Left colon (tissue), 2 donors: ENCODE measurements at places on chromosomes 3 and 15. TPM values are rescaled to one million over a fixed set of nuclear protein-coding genes. Genes with fewer than 3 reads are reported as not detected.

DNA sequence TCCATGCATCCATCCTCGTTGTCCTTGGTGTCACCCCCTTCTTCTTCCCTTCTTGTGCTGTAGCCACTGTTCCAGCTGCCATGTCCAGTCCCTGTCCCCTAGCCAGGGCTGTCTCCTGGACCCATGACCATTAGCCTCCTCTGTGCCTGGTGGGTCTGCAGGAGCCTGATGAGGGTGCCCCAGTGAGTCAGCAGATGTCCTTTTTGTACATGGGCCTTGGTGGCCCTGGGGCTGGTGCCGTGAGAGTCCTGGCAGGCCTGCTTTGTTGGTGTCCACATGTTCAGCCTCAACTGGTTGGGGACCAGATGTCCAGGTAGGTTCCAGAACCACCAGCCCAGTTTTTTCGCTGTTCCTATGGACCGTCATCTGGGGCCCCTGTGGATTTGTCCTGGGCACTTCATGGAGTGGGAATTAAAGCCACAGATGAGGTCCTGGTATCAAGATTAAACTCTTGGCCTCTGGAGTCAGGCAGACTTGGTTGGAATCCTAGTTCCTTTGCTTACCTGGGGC lies 66.1 kb downstream of the FBLN2 start:
- no peak for DNase-seq

DNA sequence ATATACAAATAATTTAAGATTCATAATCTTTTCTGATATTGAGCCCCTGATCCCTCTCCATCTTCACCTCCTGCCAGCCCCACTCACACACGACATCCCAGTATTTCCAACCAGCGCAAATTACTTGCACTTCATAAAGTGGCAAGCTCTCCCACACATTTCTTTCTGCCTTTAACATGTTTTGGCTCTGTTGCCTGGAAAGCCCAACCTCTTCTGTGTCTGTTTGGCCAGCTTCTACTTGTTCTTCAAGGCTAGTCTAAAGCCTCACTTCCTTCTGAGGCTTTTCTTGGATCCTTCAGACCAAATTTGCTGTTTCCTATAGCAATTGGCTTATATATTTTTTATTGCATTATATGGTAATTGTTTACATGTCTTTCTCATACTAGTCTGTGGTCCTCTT lies 5.1 kb upstream of the TM6SF1 start:
- no peak for DNase-seq

GRCh38 chr3:72474775-72475174 lies 373.5 kb downstream of the SHQ1 start:
- no peak for DNase-seq

DNA sequence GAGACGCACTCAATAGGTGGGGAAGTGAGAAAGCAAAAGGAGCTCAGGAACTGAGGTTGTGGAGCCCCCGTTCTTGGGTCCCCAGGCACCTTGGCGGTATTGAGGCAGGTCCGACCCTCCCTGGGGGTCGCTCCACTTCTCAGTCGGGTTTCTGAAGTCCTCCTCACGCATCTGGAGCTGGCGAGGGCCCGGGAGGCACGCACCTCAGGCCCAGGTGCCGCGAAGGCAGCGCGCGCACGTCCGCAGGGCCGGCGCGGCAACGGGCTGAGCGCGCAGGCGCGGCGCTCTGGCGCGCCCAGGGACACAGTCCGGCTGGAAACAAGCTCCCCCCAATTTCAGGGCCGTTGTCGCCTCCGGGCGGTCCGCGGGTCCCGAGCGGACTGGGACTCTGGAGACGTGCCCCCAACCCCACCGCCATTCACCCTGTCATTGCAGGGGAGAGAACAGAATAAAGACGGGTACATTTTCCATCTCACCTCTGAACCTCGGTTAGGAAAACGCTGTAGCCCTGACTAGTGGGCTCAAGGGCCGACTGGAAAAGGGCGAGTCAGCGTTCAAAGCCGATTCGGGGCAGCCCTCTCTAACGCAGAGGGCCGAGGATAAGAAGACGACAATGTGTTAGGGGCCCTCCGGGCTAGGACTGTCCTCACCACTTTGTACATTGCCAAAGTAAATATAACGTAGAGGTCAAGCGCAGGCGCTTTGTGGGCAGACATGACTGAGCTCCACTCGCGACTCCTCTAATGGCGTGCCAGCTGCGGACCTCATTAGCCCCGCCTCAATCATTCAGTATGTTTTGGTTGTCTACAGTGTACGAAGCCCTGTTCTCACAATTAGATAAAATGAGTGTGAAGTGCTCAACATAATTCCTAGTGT lies at the start of gene ZNF770:
Gene ZNF770 (minus strand): TSS at position 261 of the 876 bp plus-strand sequence. CDS start 4,853 bp downstream, outside the sequence.
- DNase-seq, result peak; percentile 67

DNA sequence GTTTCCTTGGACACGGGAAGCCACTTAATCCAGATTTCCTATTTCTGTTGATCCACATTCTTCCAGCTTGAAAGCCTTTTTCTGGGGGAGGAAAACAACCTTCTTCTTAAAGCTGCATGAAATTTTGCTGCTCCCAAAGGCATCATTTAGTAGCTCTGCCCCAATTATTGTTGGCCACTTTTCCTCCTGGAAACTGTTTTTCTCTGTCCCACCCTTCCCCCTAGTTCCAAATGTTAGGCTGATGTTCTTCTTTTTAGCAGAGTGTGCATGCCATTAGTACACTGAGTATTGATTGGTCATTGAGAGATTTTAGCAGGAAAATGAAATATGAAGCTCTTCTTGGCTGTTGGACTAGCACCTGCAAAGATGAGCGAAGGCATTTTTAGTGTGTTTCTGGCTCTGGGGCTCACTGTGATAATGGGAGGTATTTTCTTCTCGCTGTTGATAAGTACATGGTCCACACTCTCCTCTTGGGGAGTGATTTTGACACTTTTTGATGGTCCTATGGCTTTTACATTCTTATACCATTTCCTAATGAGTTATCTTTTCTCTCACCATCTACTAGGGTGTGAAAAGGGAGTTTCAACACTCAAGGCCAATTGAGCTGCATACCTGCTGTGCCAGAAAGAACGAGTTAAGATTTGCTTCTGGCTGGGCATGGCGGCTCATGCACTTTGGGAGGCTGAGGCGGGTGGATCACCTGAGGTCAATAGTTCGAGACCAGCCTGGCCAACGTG lies 200.5 kb downstream of the PTPRG start:
- no peak for DNase-seq

GRCh38 chr3:126423191-126424038 lies 28.7 kb downstream of the CFAP100 start:
- peak; percentile 15 for DNase-seq

DNA sequence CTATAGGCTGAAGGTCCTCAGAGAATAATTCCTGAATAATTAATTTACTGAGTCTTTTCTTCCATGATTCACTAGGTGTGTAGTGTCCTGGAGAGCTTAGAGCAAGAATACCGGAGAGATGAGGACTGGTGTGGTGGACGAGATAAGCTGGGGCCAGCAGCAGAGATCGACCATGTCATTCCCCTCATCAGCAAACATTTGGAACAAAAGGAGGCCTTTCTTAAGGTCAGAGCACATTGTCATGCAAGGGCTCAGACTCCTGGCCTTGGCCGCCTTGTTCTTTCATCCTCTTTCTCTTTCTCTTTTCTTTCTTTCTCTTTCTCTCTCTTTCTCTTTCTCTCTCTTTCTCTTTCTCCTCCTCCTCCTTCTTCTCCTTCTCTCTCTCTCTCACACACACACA lies 291.4 kb upstream of the UMPS start:
- DNase-seq, result no peak

- DNase-seq, result no peak
These were observed 201.9 kb upstream of the CHRM5 start for GRCh38 chr15:33766389-33766788.

GRCh38 chr3:52428151-52429005 lies 16.5 kb downstream of the SEMA3G start:
- peak; percentile 46 for DNase-seq

GRCh38 chr3:83632526-83632925 lies 1326.3 kb upstream of the CADM2 start:
- no peak for DNase-seq

DNA sequence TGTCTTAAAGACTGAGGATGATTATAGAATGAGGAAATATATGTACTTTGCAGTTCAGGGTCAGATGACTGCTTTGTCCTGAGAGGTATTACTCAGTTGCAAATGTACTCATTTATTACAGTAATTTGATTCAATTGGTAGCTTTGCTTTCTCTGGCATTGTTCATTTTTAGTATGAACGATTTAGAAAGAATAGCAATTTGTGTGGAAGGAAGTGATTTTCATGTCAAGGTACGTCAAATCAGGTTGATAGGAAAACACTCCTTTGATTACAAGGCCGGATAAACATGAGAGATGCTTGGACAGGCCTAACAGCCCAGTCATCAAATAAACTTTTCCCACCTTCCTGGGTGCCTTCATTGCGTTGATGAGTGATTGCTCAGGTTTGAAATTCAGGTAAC lies 53.8 kb downstream of the UNC13C start:
- no peak for DNase-seq

DNA sequence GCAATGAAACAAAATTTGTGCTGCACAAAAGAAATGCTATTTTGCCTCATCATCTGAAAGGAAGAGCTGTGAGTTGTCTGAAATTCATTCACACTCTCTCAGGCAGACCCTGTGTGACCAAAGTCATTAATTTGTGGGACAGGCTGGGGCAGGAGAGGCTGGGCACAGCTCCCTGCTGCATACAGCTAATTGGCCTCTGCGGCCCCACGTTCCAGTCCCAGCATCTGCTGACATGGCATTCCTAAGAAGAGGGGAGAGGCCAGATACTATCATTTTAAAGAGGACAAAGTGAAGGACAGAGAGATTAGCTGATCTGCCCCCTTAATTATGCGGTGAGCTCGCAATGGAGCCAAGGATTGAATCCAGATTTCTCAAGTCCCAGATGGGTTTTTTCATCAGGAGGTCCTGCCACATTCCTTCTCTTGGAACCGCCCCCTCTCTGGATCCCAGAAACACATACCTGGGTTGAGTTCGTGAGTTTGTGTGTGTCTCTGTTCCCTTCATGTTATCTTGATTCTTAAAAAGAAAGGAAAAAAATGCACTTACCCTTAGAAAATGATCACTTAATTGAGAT lies 25.1 kb downstream of the POLR2M start:
- DNase-seq, result no peak

DNA sequence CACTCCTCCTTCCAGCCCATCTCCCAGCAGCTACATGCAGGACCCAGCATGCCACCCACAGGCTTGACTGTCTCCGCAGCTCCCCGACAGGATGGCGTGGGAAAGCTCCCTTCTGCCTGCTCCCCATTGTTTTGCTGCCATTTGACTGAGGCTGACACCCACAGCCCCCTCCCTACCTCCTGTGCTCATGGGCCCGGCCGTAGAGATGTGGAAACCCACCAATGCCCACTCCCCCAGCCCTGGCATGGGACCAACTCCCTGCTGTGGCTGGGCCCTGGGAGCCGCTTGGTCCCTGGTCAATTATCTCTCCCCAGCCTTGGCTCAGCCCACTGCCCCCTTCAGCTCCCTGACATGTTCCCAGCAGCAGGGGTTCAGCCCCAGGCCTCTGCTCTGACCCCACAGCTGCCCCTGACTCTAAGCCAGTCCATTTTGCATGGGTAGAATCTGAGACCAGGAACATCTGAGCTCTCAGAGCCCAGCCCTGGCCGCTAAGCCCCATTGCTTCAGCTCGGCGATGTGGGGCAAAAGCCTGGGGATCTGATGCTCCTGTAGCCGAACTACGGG lies 8.2 kb downstream of the C3orf22 start:
- peak; percentile 10 for DNase-seq

GRCh38 chr3:57227930-57228751 lies 612 bp downstream of the APPL1 start:
- peak; percentile 52 for DNase-seq

GRCh38 chr3:139941580-139941979 lies 6.6 kb downstream of the CLSTN2 start:
- no peak for DNase-seq

DNA sequence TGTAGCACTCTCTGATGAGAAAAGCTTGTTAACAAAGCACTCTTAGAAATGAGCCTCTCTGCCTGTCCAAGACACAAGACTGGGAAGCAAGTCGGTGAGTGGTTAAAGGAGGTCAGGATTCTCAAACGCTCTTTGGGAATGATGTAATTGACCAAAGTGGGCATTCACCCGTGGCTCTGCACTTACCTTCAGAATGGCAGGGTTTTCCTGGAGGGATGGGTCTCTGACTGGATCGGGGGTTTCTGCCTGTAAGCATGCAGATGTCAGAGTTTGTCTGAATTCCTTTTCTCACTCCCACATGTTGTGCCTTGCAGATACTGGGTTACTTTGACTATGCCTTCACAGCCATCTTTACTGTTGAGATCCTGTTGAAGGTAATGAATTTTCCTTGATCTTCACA lies 106.3 kb downstream of the CHDH start:
- DNase-seq, result no peak

- no peak for DNase-seq
These were observed 81.4 kb downstream of the IQSEC1 start for GRCh38 chr3:12991861-12992281.

DNA sequence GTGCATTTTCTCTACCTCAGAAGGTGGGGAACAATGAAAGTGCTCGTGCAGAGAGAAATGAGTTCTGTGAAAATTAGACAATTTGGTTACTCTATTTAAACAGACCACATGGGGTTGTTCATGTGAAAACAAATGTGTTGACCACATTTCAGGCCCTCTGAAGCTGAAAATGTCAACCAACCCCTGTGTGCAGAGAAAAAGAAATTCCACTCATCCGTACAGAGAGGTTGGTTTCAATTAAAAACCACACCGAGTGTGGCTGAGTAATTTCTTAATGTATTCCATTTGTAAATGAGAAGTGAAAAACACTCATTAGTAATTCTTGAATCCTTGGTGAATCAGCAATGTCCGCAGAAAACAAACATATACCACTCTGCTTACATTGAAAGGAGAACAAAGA lies 46.9 kb upstream of the SLC7A14 start:
- no peak for DNase-seq

DNA sequence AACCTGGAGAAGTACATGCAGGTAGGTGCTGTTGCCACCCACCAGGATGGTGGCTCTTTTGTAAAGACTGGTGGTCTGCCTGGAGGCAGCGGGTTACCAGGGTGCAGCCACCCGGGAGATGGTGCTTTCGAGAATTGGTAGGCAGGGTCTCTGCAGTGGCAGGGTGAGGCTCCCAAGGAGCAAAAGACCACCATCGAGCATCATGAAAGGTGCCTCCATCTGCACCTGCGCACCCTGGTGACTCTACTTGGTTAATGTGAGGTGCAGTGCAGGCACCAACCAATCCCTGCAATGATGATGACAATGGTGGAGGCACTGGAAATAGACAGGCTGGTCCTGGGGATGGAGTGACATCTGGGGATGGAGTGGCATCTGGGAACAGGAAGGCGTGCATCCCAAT lies 236.7 kb downstream of the ADAMTS17 start:
- DNase-seq, result no peak

- peak; percentile 57 for DNase-seq
These were observed 2.5 kb downstream of the XIRP1 start for GRCh38 chr3:39189959-39190269.

ISLR gene
- 10.2 TPM for total RNA-seq

SI gene
- 53.2 TPM for total RNA-seq

IL17RC gene
- 33.4 TPM for total RNA-seq

MITF gene
- 9.3 TPM for total RNA-seq

THRB gene
- 26.2 TPM for total RNA-seq

SST gene
- 29.4 TPM for total RNA-seq

ADPRH gene
- 2.3 TPM for total RNA-seq

SOX2 gene
- 0.42 TPM for total RNA-seq

RTP3 gene
- not detected for total RNA-seq

SNX22 gene
- total RNA-seq, result 0.73 TPM

SGO1 gene
- total RNA-seq, result 4.8 TPM

PLCB2 gene
- total RNA-seq, result 11.2 TPM

SKOR1 gene
- total RNA-seq, result 0.49 TPM

C3orf22 gene
- total RNA-seq, result not detected

SCAANT1 gene
- total RNA-seq, result not detected
